ENCODE measurements at places on chromosomes 1 and 21.

- DNase-seq = no peak
These were observed 50.1 kb downstream of the ATF6 start for GRCh38 chr1:161816201-161816600.

DNA sequence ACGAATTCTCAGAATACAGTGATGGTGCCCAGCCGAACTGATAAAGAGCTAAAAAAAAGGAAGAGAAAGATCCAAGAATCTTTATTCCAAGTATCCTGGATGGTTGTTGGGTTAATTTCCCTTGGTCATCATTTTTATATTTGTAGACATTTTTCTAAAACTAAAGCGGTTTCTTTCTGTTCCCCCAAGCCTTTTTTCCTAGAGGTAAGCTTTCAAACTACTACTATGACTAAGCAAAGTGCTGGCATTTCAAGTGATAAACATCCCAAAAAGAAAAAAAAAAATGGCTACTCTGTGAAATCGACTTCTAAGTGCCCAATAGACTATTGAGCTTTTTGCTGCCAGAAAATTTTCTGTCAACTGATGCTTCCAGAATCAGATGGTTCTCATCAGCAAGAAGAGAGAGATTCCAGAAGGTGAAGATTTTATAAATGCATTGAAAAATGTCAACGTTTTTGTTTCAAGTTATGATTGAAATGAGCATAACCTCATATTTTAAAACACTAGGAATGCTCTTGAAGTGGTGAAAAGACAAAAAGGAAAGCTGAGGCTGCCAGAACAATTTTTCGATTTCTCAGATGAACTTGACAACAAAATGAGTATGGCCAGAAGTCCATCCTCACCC, 96.1 kb upstream of the ZC3H11B start:
- no peak for DNase-seq

- no peak for DNase-seq
These were observed 253.0 kb downstream of the FGGY start for GRCh38 chr1:59549903-59550302.

GRCh38 chr1:221765527-221765926, 23.6 kb upstream of the DUSP10 start:
- DNase-seq = no peak

- DNase-seq = no peak
These were observed 78.0 kb downstream of the OBSCN start for GRCh38 chr1:228285661-228286504.

- no peak for DNase-seq
These were observed 91.3 kb downstream of the DENND1B start for GRCh38 chr1:197683895-197684553.

- no peak for DNase-seq
These were observed 59.2 kb downstream of the TLR5 start for GRCh38 chr1:223083831-223084230.

DNA sequence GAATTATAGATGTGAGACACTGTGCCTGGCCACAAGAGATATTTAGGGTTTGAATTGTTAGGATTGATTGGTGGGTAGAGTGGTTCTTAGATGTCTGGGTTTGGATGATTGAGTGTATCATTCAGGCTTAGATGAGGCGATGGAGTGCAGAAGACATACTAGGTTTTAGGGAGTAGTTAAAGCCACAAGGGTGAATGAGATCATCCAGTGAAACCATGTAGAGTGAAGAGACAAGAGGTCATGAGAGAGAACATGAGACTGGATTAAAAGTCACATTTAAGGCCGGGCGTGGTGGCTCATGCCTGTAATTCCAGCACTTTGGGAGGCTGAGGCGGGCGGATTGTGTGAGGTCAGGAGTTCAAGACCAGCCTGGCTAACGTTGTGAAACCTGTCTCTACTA, 37.2 kb downstream of the ZFYVE9 start:
- no peak for DNase-seq

- DNase-seq = no peak
These were observed 357.0 kb downstream of the TTLL7 start for GRCh38 chr1:83641796-83642443.

- no peak for DNase-seq
These were observed 46.1 kb upstream of the LPAR3 start for GRCh38 chr1:84939151-84939550.

DNA sequence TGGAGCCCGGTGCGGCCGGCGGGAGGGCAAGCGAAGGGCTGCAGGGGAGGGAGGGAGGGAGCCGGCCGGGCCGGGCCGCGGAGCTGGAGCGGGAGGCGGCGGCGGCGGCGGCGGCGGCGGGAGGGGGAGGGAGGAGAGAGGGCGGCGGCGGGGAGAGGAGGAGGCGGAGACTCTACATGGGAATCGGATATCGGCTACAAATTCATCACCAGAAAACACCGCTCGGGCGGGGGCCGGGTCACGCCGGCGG, at the start of gene AKT3:
AKT3 (minus strand) TSS at position 42 of the 250 bp plus-strand sequence. CDS start 7,073 bp downstream, outside the sequence.
- peak; percentile 20 for DNase-seq

DNA sequence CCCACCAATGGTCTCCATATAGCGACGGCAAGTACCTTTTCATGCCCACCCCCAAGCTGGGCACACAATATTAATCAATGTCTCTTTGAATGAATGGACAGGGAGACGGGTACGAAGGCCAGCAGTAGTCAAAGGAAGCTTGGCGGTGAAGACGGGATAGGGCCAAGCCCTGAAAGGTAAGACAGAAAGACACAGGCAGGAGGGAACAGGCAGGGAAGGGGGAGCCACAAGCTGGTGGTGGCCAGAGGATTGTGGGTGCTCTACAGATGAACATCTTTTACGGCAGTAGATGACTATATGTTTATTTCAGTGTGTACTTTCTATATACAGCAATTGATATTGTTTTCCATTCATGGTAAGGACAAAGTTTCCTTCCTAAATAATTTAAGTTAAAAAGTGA, 16.3 kb downstream of the CAPZB start:
- DNase-seq = no peak

DNA sequence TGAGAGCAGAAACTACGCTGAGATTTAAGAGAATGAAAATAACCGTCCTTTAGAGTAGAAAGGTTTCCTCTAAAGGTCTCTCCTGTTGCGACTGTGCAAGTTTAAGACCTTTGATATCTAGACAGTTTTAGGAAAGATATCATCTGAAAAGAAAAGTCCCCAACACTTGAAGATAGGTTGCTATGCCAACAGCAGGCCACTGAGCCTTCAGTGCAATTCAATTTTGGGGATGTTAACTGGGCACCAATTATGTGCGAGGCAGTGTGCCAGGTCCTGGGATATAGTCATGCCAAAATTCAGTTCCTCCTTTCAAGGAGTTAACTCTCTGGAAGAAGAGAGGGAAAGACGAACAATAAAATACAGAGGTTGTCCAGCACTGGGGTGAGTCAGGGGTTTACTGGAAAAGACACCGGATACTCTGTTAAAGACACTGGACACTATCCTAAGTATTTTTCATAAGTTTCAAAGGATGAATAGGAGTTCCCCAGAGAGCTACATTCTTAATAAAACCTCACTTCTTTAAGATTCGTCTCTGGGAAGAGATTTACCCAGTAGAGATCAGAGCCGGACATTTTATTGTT, 25.5 kb upstream of the ZNF281 start:
- no peak for DNase-seq

DNA sequence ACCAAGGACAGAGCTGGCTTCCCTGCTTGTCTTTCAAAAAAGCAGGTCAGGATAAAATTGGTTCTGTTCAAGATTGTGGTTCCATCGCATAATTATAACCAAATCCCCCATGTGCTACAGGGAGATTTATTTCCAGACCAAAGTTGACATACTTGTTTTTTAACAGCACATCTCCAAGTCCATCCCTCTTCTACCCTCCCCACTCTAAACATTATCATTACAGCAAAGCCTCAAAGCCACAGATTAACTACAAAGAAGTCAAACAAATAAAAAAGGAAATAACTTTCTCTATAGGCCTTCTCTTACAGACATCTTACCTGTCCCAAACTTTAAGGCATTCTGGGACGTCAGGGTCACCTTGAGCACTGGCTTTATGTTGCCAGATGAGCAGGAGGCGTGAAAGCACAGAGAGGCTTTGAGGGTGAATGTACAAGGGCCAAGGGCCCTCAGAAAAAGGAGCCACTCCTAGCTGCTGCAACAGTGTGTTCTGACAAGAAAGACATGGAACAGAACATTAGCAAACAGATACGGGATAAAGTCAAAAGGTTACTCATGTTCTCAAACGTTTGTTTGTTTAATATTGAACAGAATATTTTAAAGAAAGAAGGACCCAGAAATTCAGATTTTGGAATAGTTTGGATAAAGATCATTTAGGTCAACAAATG, 31.2 kb downstream of the UBR4 start:
- peak; percentile 19 for DNase-seq

DNA sequence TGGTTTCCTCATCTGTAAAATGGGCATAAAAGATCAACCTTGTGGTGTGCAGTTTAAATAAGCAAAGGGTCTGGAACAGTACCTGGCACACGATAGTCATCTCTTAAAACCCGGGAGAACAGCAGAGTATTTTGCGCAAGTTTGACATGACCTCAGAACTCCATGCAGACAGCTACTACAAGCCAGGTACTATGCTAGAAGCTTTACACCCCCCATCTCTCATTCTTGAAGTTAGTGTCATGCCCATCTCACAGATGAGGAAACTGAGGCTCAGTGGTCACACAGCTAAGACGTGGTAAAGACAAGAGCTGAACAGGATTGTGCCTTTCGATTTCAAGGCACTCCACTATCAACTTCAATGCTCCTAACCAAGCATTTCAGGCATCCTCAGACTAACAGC, 78.7 kb downstream of the CAPZB start:
- DNase-seq = no peak

DNA sequence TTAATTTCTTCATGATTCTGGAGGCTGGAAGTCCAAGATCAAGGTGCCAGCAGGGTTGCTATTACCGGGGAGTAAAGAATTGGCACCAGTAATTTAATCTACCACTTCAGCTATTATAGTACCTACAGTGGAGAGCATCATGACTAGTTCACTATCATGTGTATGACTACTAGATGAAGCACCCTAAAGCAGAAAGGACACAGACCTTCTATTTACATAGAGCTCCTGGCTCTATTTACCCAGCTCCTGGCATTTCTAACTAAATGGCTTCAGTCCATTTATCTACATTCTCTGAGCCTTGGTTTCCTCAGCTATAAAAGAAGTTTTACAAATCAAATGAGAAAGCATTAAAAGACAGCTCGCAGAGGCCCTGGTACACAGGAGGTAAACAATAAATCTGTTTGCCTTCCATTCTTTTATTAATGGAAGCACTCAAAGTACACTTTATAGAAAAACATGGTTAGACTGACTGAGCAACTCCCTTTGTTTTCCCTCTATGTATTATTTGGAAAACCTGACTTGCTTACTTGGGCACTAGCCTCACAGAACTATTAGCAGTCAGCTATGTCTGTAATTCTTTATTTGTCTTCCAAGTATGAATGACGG, 203.0 kb downstream of the SLC35F3 start:
- no peak for DNase-seq

Measured in Jurkat, Clone E6-1 (cell line).